ENCODE measurements at places on chromosomes 7 and 10.

- DNase-seq, result no peak
Measured at GRCh38 chr7:75650062-75650461, 88.7 kb downstream of the HIP1 start.

DNA sequence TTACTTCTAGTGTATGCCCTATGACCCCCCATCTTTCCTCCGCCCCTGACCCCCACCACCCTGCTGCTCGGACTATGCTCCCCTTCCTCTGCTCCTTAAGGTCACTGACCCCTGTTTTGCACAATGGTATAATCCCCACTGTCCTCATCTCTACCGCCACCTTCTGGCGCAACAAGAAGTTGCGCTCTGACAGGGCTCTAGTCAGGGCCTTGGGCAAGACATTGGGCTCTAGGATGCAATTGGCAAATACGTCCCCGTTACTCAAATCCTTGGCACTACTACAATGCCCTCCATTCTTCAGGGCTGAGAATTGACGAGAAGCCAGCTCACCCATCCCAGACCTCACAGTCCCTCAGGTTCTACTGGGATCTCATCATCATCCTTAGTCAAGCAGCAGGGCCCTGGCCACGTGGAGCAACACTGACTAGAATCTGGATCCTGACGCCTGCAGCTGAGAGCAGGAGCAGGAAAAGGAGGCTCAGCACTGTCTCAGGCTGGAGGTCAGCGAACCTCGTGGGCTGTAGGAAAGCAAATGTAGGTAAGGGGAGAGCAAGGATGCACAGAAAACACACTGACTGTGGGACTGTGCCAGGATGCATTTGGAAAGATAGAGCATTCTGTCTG lies 10.6 kb downstream of the LRIT2 start:
- no peak for DNase-seq

GRCh38 chr7:127047521-127047920 lies 205.2 kb downstream of the GRM8 start:
- no peak for DNase-seq

DNA sequence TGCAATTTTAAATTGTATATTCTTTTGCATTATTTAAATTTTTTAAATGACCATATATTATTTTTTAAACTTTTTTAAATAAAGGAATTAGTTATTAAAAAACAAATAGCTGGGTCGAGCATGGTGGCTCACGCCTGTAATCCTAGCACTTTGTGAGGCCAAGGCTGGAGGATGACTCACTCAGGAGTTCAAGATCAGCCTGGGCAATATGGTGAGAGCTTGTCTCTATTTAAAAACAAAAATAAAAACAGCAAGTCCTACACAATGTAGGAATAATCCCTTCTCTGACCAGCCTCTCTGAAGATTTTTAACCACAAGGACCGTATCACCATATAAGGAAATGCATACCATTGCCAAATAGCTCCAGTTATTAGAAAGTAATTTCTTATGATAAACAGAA lies 19.6 kb downstream of the NOC3L start:
- no peak for DNase-seq

DNA sequence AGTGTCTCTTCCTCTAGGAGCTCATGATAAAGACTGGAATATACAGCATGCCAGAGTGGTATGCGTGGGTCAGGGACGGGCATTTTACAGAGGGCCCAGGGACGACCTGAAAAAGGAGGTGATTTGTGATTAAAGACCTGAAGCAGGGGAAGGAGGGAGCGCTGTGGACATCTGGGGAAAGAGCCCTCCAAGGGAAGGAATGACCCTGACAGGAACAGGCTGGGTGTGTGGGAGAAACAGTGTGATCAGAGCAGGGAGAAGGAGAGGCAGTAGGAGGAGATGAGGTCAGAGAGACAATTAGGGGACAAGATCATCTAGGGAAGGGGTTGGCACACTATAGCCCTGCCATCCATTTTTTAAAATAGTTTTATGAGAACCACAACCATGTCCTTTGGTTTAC lies 3.4 kb upstream of the RASSF4 start:
- DNase-seq, result no peak

DNA sequence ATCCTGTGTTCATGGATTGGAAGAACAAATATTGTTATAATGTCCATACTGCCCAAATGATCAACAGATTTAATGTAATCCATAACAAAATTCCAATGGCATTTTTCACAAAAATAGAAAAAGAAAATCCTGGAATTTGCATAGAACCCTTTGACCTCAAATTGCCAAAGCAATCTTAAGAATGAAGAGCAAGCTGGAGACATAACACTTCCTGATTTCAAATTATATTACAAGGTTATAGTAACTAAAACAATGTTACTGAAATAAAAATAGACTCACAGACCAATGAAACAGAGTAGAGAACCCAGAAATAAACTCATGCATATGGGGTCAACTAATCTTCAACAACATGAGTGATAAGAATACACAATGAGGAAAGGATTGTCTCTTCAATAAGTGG lies 302.5 kb downstream of the PHTF2 start:
- DNase-seq, result no peak

DNA sequence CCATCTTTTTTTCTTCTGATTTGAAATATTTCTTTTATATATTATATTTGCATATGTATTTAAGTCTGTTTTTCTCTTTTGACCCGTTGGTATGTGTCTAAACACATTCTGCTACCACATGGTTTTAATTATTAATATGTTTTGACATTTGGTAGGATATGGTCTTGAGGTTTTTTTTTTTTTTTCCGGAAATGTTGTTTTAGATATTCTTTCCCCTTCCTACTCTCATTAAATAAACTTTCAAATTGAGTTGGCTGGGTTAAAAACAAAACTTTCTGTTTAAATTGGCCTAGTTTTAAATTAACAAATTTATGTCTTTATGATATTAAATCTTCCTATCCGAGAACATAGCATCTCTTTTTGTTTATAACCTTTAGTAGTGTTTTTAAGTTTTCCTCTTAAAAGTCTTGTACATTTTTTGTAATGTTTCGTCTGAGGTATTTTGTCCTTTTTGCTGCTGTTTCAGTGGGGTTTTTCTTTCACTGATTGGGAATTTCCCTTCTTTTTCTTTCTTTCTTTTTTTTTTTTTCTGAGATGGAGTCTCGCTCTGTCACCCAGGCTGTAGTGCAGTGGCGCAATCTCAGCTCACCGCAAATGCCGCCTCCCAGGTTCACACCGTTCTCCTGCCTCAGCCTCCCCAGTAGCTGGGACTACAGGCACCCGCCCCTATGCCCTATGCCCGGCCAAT lies 25.4 kb downstream of the STAM start:
- no peak for DNase-seq

- DNase-seq, result no peak
Measured at GRCh38 chr7:144628176-144628575, 207.7 kb downstream of the TPK1 start.

- no peak for DNase-seq
Measured at GRCh38 chr7:39614299-39614698, 9.1 kb upstream of the RALA start.

DNA sequence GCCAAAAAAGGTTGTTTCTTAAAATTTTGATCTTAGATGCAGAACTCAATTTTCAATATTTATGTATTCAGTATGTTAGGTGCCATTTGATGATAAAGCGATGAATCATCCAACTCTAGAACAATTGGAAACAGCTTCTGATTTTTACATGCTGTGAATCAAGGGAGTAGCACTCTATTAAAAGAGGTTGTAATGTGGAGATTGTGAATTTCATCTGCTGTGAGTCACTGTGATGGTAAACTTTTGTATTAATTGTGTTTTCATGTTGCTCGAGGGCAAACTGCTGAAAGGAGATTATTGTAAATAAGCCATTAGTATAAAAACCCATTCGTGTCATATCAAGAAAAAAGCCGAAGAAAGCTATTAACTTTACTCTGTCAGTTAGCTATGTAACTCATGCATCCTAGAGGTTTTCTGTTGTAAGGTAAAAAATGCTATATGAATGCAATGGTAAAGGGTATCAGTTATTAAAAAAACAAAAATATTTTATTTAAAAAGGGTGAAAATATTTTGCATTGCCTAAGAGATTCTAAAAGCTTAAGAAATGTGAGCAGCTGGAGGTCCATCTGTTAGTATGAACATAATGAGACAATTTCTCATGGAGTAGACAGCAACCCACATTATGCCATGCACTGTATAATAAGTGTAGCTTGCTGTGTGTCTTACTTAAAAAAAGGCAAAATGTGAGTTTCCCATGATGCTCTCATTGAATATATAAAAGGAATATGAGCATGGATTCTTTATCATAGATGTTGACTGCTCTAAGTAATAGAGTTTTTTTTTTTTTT lies 511.0 kb upstream of the PCDH15 start:
- no peak for DNase-seq

All from NCI-H1105 treated with DMSO at 0.1 percent for 48 hours (cell line).